ENCODE measurements at places on chromosomes 3 and 15.

DNA sequence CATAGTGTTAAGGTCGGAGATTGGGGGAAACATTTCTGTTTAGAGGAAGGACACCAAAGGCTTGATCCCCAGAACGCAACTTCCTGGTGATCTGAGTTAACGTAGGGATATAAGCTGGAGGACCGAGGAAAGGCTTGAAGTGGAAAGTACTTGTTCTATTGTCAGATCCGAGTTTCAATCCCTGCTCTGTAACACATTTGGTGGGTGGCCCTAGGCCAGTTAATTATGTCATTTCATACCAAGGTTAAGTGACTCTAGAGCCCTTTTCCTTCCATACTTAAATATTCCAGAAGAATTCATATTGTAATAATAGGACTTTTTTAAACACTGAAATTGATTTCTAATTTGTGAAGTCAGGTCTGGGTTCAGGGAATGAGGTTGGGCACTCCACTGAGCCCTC is 80.9 kb downstream of the RPLP1 start:
- DNase-seq: no peak

DNA sequence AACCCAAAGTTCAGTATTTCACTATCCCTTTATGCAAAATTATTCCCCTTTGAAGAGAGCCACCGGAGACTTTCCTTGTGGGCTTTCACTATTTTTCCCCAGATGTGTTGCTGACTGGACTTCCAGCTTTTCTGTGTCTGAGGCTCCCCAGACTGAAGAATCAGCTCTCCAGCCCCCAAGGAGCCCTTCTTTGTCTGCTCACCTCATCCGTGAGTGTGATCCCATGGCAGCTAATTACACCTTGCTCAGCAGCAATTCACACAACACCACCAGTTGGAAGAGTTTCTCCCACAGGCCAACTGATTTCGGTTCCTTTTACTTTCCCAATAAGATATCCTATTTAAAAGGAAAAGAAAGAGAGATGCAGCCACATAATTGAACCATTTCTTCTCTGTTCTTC is 249.5 kb upstream of the TRIM42 start:
- DNase-seq: no peak

- DNase-seq: no peak
These were observed 65.7 kb downstream of the CMTM8 start for GRCh38 chr3:32303977-32304881.

- no peak for DNase-seq
These were observed 289.8 kb downstream of the ZBTB20 start for GRCh38 chr3:114857299-114857701.

GRCh38 chr3:184693011-184693975 is 18.6 kb downstream of the MAGEF1 start:
- DNase-seq: no peak

DNA sequence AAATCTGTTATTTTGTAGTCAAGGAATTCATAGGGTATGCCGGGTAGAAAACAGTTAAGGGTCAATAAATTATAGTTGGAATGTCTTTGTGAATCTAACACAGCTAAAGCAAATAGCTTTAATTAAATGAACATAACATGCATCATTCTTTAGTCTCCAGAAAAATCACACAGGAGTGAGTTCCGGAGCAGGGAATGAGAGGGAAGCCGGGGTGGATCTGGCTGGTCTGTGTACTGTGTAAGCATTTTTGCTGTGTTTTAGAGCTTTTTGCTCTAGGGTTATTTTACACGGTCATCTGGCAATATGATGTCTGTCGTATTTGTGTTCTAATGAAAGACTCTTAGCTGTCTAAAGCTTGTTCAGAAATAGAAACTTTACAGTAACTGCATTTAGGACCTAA is 57.5 kb downstream of the MED12L start:
- DNase-seq: no peak

- no peak for DNase-seq
These were observed 8.1 kb downstream of the CIB1 start for GRCh38 chr15:90225504-90226234.

DNA sequence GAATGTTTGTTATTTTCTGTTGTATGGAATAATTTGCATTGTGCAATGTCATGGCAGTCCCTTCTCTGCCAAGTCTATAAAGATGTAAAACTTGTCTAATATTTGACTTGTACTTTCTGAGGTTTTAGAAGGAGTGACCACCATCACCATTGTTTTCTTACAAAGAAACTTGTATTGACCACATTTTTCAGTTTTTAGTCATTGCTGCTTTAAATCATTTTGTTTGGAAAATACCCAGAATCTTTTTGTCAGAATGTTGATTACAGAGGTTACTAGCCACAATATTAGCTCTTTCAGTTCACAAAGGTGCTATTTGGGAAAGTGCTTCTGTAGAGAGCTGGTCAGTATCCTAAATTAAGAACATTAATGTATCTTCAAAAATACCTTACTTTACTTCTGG is 532.4 kb upstream of the GBE1 start:
- no peak for DNase-seq

DNA sequence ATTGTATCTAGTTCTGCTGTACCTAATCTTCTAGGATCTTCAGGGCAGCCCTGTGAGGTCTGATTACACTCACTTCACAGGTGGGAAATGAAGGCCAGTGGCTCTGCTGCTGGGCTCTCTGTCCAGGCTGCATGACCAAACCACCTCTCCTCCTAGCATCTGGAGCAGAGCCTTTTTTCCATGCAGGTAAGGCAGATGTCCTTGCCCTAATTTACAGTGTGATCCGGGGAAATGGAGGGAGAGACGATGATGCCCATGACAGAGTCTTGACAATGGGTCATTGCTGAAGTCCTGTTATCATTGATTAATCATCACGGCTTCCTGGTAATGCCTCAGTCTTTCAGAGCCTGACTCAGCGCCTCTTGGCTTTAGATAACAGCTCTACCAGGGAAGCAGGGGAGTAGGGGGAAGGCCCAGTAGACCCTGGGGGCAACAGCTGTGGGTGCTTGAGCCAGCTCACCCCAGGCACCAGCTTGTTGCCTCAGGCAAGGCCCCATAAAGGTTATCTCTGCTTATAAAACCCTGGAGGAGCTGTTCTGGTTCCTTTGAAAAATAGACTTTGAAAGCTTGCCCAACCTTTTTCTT is 153.4 kb downstream of the GABRG3 start:
- no peak for DNase-seq

DNA sequence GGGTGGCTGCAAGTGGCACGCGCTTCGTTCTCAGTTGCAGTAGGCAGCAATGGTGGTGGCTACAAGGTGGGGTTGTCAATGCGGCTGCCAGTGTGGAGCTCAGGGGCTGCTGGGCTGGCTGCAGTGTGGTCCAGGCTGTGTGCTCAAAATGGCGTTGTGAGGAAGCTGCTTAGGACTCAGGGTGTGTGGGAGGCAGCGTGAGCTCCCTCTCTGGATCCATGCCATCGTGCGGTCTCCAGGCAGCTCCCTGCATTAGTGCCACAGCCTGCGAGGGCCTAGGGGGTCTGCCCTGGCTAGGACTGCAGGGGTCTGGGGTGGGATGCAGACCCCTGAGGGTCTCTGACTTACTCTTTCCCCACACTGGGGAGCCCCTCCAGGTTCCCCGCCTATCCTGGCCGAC is 397.2 kb downstream of the OCA2 start:
- no peak for DNase-seq

DNA sequence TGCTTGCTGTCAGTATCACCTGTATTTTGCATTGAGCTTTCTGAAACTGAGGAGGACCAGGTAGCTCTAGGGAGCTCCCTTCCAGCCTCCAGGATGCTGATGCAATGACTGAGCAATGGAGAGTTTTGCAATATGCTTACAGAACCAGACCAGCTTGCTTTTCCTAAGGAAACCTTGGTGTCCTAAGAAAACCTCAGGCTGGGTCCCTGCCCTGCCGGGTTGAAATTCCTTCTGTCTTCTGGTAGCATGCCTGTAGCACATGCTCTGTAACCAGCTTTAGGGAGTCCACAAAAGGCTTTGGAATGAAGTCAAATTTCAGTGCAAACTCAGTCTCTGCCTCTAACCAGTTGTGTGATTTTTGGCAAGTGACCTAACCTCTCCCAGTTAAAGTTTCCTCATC is 65.8 kb upstream of the GSK3B start:
- no peak for DNase-seq

GRCh38 chr3:129344540-129345220 is 66.0 kb downstream of the HMCES start:
- DNase-seq: no peak

DNA sequence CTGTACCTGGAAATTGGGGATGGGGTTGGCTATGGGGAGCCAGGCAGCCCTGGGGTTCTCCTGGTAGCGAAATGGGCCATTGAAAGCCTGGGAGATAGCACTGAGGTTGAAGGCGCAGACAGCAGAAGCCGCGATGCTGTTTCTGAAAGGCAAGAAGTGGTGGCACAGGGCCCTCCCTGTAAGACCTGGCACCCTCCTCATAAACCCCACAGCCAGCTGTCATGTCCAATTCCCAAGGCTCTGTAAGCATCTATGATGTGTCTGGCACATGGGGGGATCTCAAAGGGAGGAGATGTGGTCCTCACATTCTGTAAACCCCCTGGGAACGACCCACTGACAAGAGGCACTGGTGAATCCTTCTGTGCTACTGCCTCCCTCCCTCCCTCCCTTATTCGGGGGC is 104.0 kb downstream of the SEMA5B start:
- DNase-seq: no peak

DNA sequence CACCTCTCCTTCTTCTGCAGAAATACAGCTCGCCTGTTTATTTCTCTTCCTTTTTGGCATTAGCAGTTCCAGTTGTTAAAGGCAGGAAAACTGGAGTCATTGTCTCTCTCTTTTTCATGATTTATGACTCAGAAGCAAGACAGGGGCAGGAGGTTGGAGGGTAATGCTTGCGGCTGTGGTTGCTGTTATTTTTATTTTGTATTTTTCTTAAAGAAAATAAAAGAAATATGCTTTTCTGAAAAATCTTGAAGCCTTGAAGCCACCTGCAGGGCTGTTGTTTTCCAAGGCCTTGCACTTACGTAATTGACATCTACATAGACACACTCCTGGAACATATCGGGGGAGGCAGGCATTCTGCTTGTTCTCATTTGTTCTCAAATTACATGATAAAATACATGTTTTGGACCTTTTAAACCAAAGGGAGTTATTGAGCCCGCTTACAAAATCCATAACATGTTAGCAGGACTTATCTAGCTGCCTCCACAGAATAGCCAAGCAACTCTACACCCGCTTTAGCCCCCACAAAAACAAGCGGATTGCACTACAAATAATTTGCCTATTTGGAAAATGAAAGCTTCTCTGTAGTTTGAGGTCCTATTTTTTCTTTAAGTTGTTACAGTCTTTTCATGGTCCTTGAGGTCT is 1004.6 kb upstream of the NR2F2 start:
- no peak for DNase-seq

DNA sequence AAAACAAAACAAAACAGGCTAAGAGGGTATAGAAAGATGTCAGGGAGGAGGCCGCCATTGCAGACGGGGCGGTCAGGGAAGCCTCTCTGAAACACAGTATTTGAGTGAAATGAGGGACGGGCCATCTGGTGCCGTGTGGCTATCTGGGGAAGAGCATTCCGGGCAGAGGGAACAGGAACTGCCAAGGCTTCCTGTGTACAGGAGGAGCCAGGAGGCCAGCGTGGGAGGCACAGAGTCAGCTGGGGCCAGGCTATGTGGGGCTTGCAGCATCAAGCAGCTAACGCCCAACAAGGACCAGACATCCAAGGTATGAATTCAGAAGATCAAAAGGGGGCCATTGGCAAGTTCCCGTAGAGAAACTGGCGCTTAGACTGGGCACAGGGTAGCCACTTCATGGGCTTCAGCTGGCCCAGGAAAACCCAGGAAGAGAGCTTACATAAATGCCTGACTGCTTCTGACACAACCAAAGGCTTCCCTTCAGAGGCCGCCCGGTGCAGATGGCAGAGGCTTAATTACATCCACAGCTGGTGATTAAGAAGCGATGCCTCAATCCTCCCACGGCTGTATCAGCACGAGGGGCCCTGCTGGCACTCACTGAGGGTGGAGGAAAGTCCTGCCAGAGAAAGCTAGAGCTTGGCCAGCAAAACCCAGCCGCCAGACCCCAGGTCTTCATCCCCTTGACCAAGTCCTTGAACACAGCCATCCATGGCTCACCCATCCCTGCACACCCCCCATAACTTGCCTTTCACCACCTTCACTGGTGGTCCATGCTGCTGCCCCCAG is 144.9 kb downstream of the MEGF11 start:
- DNase-seq: no peak

- DNase-seq: peak; percentile 75
These were observed 73.4 kb downstream of the CCK start for GRCh38 chr3:42192334-42193200.

DNA sequence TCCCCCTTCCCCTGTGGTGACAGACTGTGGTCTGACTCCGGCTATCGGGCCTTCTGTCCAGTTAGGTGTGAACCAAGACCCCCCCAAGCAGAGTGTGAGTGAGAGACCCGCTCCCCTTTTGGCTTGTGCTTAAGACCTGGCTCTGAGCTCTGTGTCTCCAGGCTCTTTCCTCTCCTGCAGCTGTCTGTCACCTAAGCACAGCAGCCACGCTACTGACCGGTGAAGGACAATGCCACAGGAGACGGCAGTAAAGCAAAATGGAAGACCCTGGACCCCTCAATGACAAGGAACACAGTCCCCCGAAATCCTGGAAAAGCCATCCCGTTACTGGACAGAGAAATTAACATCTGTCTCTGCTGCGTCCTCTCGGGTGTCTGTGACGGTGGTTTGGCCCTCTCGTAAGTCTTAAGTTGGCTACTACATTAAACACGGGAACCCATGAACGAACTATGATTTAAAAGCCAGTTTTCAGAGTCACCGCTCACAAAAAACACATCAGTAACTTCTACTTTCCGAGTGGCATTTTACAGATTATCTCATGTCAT is 53.7 kb downstream of the CHSY1 start:
- DNase-seq: no peak

GRCh38 chr3:51269466-51269865 is 115.6 kb upstream of the MANF start:
- no peak for DNase-seq

- no peak for DNase-seq
These were observed 408.9 kb upstream of the THBS1 start for GRCh38 chr15:39171944-39172368.

DNA sequence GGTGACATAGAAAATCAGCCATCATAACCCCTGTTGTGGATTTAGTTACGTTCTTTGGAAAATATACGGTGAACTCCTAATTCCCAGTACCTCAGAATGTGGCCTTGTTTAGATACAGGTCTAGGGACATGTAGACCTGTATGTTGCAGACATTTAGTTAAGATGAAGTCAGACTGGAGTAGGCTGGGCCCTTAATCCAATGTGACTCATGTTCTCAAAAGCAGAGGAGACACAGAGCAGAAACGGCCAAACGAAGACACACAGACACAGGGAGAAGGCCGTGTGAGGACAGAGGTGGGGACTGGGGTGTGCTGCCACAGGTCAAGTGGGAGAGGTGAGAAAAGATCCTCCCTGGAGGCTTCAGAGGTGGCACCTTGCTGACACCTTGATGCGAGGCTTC is 119.0 kb upstream of the PROK2 start:
- no peak for DNase-seq

GRCh38 chr3:125433091-125433534 is 58.0 kb upstream of the ZNF148 start:
- DNase-seq: no peak

- no peak for DNase-seq
These were observed 255.6 kb upstream of the SEMA6D start for GRCh38 chr15:47461652-47462141.

GRCh38 chr3:45398178-45398577 is 9.8 kb downstream of the LARS2 start:
- no peak for DNase-seq

All from GF-D8 (cell line).